ENCODE measurements at places on chromosomes 7 and 10.

GRCh38 chr10:17865351-17865750, 56.2 kb downstream of the MRC1 start:
- DNase-seq = no peak

- DNase-seq = no peak
Measured at GRCh38 chr10:127447197-127447596, 101.9 kb upstream of the NPS start.

- DNase-seq = no peak
Measured at GRCh38 chr7:10128748-10129147, 844.9 kb upstream of the PHF14 start.

DNA sequence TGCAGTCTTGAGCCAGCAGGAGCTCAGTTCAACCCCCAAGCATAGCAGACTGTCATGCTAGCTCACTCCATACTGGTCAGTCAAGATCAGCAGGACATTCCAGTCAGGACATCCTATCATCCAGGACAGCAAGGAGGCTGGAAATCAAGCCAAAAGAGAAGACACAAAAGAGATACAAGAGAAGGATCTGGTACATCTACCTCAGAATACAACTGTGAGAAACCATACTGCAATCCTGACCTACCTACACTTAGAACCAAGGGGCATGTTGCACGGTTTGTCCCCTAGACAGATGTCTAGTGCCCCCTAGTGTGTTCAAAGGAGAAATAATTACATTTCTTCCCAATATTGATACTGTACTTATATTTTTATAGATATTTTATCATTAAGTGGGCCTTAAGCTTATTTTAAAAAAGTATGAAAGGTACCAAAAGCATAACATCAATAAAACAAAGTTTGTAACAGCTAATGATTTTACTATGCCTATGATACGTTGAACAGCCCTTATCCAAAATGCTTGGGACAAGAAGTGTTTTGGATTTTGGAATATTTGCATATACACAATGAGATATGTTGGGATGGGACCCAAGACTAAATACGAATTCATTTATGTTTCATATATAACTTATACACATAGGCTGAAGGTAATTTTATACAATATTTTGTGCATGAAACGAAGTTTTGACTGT, 26.7 kb downstream of the ERCC6 start:
- DNase-seq = no peak

- DNase-seq = no peak
Measured at GRCh38 chr7:138027100-138027499, 25.2 kb upstream of the CREB3L2 start.

DNA sequence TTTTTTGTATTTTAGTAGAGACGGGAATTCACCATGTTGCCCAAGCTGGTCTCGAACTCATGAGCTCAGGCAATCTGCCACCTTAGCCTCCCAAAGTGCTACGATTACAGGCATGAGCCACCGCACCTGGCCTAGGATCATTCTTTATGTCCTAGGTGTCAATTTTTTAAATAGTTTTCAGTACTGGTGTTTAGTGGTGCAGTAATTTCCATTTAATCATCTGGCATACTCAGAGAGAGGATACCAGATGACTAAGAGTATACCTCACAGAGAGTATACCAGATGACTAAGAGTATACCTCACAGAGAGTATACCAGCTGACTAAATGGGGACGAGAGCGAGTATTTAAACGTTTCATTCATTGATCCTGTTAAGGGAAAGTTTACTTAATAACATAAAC, 37.3 kb upstream of the TMEM248 start:
- DNase-seq = no peak

DNA sequence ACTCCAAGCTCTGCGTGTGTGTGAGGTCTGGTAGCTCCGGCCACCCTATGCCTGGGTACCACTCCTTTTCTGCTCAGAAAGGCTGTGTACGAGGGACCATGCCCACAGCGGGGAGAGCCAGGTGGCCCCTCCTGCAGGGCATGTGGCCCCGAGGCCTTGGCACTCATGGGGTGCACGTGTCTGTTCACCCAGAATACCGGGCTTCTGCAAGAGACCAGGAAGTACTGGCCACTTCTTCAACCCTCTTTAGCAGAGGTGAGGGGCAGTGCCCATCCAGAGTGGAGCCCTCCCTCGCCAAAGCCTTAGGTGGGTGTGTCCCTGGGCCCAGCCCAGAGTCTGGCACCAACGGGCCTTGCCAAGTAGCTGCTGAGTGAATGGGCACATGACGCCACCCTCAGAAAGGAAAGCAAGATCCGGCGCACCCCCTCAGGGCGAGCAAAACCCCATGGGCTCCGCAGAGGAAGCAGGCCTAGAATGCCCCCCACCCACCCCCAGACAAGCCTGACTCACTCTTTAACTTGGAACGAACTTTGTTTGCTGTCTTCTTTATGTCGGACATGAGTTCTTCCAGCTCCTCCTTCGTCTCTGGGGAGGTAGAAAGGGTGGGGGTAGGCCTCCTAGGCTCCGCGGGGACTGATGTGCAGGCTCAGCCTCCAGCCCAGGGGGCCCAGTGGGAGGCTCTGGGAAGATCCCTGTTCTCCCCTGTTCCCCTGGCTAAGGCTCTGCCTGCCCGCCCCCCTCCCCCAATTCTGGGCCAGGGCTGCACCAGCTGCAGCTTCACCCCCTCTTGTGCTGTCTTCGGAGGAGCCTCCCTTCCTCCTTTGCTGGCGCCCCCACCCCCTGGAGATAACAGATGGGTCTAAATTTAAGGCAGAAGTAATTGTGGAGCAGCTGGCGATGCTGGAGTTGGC, 14.6 kb downstream of the STX1A start:
- DNase-seq = no peak

- no peak for DNase-seq
Measured at GRCh38 chr7:155507576-155507975, 38.8 kb downstream of the CNPY1 start.

DNA sequence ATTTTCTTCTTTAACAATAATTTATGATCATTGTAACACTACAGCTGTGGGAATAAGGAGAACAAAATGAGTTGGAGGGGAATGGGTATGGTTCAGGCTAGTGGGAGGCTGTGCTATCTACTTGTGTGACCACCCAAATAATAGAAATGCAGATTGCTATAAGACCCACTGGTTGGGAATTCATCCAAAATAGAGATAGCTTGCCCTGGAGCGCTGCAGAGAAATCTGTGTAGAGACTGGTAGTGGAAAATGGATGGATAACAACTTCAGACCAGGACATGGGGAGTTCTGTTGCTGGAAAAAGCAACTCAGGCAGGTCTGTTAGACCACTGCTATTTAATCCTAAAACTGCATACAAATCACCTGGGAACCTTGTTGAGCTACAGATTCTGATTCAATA, 137.1 kb upstream of the MKLN1 start:
- no peak for DNase-seq

- DNase-seq = peak; percentile 80
Measured at GRCh38 chr7:74364061-74364460, 74.9 kb downstream of the CLIP2 start.

- no peak for DNase-seq
Measured at GRCh38 chr10:124935946-124936345, 6.0 kb upstream of the ZRANB1 start.

- DNase-seq = peak; percentile 96
Measured at GRCh38 chr7:31327071-31327470, 13.5 kb downstream of the NEUROD6 start.

DNA sequence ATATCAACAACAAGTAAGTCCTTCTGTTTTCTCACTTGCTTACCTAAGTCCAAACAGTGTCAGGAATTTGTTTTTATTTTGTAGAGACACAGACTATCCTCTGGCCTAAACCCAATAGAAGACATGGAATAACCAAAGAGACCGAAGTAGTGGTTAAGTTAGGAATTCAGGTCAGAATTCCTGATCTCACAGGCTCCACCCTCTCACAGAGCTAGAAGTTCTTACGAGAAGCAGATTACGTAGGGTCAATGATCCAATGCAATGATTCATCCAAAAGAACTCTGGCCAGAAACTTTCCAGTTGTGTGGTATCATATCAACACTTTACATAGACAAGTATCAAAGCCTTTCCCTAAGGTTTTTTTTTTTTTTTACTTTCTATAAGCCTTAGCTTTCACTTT, 73.8 kb downstream of the IQUB start:
- DNase-seq = no peak

DNA sequence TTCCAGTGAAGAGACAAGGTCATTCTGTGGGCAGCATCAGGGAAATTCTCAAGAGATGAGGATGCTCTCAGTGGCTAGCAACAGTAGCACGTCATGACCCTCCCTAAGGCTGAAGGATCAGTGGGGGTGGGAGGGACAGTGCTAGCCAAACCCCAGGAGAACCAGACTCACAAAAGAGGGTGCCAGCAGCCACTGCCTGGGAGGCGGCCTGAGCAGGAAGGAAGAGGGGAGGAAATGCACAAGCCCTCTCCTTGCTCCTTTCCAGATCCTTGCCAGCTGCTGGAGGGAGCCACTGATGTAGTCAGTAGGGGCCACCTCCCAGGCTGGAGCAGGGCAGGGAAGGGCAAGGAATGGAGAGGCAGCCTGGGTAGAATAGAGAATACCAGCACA, 302.7 kb downstream of the RPS24 start:
- DNase-seq = peak; percentile 66

DNA sequence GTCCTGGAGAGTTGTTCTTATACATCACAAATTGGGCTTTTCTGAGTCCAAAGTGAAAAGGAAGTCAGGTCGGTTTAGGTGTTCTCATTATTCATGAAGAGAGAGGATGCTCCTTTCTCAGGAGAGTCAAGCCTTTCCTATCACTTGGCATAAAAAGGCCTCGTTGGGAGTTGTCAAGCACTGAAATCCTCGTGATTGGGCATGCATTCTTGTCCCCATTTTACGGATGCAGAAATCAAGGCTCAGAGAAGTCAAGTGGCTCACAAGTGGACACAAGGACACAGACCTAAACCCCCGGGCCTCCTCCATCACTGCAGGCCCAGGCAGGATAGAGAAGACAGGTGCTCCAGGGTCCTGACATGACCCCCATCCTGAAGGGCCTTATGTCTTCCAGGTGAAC, 8.5 kb downstream of the RBP3 start:
- DNase-seq = no peak

DNA sequence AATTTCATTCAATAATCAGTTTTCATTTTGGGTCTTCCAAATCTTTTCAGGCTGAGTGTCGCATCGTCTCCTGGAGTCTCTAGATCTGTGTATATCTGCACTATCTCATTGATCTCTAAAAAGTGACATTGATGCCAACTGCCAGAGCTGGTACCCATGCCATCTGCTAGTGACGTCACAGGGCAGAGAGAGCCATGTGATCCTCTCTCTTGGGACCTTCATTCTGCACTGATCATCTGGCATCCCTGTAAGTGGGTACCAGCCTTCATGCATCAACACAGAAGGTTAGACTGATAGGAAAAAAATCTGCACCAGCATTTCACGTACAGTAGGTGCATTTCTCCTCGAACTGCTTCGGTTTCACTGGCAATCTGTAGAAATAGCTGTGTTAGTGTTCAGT, at the start of gene NEUROD6:
Gene NEUROD6, minus strand, starts transcription at position 124 of the 400 bp plus-strand sequence. CDS start 1,458 bp downstream, outside the sequence.
- no peak for DNase-seq

DNA sequence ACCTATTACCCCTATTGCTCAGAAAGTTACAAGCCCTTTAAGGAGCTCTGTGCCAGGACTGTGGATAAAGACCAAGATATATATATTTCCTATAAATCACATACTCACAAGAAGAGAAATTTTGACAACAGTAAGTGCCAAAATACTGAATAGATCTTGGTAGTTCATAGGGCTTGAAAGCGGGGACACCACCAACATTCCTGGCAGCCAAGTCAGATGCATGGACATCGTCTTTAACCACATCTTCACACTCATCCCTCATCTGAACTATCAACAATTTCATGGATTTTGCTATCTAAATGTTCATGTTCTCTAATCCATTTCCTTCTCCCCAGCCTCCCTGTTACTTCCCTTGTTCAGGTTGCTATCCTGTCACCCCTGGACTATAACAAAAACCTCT, 67.5 kb upstream of the LRRC17 start:
- DNase-seq = no peak

GRCh38 chr7:42939457-42940240, 7.5 kb downstream of the MRPL32 start:
- DNase-seq = no peak

DNA sequence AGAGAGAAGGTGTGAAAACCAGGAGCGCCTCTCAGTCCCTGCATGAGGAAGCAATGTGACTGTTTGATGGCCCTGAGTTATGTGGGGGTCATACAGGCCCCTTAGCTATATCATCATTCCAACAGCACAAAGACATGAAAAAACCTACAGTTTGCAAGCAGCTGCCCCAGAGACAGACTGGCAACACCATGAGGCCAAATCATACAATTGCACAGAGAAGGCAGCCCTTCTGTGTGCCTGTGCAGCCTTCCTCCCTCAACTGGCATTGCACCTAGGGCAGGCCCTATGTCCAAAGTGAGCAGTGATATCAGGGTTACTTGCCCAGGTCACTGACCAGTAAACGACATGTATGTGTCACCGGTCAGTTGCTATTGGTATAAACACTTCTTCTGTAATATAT, 41.6 kb downstream of the GPRIN2 start:
- DNase-seq = peak; percentile 45

DNA sequence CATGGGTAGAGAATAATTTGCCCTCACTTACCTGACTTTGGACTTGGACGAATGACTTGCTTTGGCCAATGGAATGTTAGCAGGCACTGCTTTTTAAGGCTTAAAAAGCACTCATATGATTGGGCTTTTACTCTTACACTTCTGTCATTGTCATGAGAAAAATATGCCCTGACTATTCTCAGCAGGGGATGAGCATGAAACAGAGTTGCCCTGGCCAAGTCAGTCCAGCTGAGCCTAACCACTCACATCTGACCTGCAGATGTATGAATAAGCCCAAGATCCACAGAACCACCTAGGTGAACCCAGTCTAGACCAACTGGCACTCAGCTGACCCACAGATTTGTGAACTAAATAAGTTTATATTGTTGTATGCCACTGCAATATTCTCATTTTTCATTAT, 573.5 kb downstream of the TNS3 start:
- no peak for DNase-seq

DNA sequence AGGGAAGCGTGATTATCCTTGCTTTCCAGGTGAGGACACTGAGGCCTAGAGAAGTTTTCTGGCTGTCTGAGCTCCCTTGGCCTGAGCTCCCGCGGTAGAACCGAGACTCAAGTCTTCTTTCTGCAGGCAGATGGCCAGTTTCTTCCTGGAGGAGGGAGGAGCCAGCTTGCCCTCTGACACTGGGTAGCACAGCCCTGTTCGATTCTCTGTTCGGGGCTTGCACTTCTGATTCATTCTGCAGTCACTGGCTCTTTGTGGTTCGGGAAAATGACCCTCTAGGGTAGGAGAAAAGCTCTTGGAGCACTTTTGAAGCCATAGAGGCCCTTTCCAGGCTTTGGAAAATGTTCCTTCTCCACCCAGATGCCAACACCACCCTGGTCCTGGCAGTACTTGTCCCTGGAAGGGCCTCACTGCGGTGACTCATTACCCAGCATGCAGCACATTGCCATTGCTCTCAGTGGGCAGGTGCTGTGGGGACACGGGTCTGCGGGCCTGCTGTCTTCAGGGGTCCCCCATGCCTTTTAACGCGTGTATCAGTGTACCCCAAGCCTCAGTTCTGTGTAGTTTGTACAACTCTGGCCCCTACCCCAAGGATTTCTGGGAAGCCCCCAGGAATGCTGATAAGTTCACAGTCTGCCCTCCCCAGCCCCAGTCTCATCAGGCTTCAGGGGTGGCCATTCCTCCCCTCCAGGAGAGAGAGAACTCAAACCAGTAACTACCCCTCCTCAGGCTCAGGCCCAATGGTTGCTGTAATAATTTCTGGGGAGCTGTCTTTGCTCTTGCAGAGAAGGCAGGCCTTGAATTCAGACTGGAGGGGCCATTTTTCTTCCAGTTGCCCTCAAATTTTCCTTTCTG, 11.9 kb downstream of the CHST3 start:
- DNase-seq = peak; percentile 70
